Non-pigmented ciliary epithelial cell (primary cell): ENCODE measurements at places on chromosomes 12 and 14.
A peak's percentile ranks its signal among the peaks of the same experiment; 100 is the strongest.

DNA sequence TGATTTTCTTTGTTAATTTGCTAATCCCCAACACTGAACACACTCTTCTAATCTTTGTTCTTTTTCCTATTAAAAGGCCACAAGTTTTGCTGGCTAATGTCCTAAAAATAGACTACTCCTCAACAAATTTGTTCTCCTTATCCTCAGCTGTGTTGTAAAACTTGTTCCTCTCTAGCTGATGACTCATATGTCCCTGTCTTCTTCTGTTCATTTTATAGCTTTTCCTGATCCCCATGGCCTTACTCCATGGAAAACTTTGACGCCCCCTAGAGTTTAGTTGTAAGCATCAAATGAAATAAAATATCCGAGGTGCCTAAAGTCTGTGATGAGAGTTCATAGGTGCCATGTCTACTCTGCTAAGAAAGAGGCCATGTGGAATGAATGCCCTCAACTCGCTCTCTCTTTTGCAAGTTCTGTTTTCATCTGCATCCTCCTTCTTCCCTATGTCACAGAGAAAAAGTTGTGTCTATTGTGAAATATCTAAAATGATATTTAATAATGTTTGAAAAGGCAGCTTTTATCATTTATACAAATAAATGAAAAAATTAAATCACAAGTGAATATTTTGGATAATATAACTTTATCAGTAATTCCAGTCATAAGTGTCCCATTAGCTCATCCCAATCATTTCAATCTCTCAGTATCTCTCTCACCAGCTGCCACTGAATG lies 237.9 kb downstream of the IPO8 start:
- peak; percentile 75 for DNase-seq

GRCh38 chr12:124792961-124793441 lies 70.7 kb downstream of the SCARB1 start:
- no peak for DNase-seq

- DNase-seq: no peak
Observed at GRCh38 chr14:30221546-30221945, 293.9 kb upstream of the PRKD1 start.

DNA sequence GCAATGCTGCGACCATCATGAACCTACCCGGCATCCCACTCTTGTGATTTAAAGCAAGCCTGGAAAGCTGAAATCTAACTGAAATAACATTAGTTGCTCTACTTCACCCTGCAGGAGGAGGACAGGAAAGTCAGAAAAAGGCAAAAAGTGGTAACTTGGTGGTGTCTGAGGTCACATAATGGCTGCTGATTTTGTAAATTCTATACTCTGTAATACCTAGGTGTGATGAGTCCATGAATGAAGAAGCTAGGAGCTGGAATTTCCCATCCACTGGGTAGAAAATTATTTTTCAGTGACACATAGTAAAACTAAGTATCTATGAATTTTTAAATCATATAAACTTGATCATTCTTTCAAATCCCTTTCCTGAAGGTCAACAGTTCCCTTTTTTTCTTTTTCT lies 183.8 kb downstream of the FOXN3 start:
- no peak for DNase-seq

- DNase-seq: no peak
Observed at GRCh38 chr14:105419195-105420091, at the start of gene MTA1. Gene MTA1 (plus strand): TSS chr14:105419827. CDS start chr14:105420036, 209 bp downstream.

GRCh38 chr14:44497148-44497547 lies 9.9 kb downstream of the FSCB start:
- no peak for DNase-seq

- no peak for DNase-seq
Observed at GRCh38 chr14:55588259-55588699, 8.3 kb downstream of the KTN1 start.

GRCh38 chr12:124562018-124562795 lies 5.2 kb downstream of the NCOR2 start:
- DNase-seq: no peak

- no peak for DNase-seq
Observed at GRCh38 chr12:80590085-80590484, 117.3 kb upstream of the MYF6 start.

DNA sequence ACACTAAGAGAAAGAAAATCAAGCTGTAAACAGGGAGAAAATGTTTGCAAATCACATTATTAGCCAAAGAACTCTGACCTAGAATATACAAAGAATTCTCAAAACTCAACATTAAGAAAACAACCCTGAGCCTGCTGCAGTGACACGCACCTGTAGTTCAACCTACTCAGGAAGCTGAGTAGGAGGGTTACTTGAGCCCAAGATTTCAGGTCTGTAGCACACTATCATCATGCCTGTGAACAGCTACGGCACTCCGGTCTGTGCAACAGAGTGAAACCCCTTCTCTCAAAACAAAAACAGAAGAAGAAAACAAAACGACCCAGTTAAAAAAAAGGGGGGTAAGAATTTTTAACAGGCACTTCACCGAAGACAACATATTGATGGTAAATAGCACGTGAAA lies 20.8 kb downstream of the SAV1 start:
- DNase-seq: no peak

DNA sequence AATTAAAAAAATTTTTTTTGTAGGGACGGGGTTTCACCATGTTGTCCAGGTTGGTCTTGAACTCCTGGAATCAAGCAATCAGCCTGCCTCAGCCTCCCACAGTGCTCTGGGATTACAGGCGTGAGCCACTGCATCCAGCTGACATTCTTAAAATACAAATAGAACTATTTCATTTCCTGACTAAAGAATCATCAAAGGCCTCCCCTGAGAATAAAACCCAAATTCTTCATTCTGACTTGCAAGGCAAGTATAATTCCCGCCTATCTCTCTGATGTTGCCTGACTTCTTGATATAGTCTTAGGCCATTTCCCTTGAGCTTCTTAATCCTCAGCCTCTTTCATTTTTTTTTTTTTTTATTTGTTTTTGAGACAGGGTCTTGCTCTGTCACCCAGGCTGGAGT lies 4.4 kb upstream of the BICD1 start:
- no peak for DNase-seq

DNA sequence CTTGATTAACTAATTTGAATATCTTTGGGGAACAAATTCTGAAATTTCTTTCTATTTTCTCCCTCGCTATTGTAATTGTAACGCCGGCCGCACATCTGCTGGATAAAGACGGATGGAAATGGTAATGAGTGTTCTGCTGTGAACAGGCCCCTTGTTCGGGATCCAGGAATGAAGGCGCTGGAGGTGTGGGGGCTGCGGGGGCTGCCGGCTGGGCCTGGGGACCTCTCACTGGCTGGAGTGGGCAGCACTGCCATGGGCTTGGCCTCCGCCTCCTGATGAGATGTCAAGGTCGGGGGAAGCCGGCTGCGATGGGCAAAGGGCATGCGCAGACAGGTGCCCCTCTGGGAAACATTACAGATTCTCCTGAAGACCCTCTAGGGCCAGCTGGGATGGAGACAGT lies 175.4 kb downstream of the PHETA1 start:
- no peak for DNase-seq

- DNase-seq: no peak
Observed at GRCh38 chr12:64269161-64269560, 47.1 kb upstream of the KICS2 start.

GRCh38 chr12:4421590-4422031 lies 24.0 kb downstream of the FGF6 start:
- no peak for DNase-seq

DNA sequence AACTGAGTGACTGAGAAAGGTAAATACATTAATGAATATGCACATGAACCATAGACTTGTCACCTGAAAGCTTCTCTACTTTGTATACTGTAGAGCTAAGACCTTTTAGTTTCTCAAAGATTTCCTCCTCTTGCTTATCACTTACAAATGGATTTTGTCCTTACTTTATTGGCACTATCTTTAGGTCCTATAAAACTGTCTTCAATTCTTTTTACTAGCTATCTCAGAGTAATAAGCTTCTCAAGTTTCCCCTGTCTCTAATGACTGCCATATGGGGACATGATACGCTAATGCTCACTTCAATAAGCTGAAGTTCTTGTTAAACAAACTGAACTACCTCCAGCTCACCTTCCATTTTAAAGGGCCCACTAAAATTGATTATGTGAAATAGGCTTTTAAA lies 468.2 kb upstream of the CCDC196 start:
- DNase-seq: no peak

DNA sequence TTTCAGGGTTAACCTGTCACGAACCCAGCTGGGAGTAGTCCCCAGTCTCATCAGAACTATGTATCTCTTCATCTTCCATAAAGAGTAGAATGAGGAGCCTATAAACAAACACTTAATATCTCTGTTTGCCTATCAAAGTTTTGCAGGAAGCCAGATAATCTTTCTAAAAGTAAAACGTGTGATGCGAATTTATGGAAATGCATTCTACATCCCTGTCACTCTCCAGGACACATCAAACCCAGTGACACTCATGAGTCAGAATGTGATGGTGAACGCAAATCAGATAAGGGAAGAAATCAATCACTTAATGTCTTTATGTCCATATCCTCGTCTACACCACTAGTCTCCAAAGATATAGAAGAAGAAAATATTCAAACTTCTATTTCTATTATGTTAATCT lies 37.4 kb downstream of the RERG start:
- DNase-seq: no peak

DNA sequence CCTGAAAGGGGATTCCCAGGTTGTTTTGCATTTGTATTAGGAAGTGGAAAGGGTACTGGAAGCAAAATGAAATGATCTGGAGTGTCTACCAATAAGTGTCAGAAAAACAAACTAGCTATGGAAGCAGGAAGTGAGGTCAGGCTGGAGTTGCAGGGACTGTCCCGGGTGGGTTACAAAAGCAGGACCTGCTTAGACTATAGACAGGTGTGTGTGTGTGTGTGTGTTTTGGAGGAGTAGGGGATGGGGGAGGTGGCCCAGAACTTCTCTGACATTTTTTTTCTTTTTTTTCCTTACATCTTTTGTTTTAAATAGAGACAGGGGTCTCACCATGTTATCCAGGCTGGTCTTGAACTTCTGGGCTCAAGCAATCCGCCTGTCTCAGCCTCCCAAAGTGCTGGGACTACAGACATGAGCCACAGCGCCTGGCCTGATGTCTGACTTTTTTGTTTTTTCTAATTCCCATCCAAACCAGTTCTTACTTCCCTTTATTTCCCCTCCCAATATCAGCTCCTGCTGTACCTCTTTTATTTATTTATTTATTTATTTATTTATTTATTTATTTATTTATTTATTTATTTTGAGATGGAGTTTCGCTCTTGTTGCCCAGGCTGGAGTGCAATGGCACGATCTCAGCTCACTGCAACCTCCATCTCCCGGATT lies 512 bp upstream of the RND1 start:
- no peak for DNase-seq

- peak; percentile 87 for DNase-seq
Observed at GRCh38 chr12:69688471-69689427, 10.4 kb downstream of the BEST3 start.

DNA sequence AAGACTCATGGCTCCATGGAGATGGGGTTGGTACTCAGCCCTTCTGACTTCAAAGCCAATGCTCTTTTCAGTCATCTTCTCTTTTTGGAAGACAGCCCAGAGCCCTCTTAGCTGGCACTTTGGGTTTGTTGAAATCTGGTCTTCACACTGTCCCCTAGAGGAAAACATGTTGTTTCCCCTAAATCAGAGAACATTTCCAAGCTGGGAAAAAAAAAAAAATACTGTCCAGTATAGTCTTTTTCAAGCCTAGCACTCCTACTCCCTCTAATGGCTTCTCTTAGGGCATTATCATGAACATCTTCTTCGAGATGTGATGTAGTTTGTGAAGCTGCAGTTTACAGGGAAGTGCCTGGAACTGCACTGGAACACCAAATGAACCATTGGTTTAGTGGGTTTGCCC lies 3.0 kb upstream of the ZC3H14 start:
- DNase-seq: no peak

GRCh38 chr12:119959435-119959834 lies 29.6 kb upstream of the BICDL1 start:
- no peak for DNase-seq

- DNase-seq: peak; percentile 89
Observed at GRCh38 chr14:69317102-69317755, 57.3 kb downstream of the GALNT16 start.

DNA sequence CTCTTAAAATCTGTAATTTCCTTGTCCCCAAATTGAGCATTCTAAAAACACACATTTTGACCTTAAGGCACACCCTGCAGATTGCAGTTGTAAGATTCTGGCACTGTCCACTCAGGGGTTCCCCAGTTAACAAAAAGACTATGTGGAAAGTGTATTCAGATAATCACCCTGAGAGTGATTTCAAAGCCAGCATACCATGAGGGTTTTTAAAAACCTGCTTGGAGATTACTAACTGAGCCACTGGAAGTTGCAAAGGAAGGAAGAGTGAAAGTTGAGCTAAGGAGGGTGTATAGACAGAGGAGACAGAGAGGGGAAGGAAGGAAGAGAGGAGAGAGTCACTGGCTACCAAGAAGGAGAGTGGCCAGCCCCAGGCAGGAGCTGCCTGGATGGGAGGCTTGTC lies 82.6 kb downstream of the EML1 start:
- no peak for DNase-seq

DNA sequence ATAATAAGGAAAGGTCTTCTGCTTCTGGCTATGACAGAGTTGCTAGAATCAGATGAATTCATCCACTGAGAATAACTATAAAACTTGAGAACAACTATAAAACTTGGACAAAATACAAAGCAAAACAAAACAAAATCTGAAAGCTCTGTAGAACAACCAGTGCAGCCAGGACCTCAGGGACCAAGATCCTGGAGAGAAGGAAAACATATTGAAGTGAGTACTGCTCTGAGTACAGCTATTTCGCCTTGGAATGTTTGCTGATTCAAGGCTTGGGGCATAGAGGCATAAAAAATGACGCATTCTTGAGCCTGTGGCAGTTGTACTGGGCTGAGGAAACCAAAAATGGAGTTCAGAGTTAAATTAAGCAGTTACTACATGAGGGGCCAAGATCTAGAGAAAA lies 21.7 kb downstream of the FOXA1 start:
- no peak for DNase-seq

GRCh38 chr12:68807576-68808387 lies at the start of gene MDM2:
Gene MDM2 (plus strand): TSS chr12:68808177. CDS start chr12:68808478, 301 bp downstream.
- no peak for DNase-seq

- DNase-seq: no peak
Observed at GRCh38 chr12:11730299-11731041, 81.0 kb downstream of the ETV6 start.

DNA sequence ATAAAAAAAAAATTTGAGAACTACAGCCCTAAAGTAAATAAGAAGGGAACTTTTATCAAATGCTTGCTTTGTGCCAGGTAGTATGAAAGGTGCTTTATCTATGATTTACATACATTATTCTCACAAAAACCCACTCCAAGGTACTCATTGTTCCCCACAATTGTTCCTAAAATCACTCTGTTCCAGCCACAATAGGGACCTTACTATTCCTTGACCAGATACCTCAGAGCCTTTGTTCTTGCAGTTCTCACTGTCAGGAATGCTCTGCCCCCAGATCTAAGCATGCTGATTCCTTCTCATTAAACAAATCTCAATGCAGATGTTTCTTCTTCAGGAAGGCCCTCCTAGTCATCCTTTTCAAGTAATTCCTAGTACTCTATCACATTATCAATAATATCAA lies 60.2 kb downstream of the PPP1R12A start:
- no peak for DNase-seq

- DNase-seq: no peak
Observed at GRCh38 chr12:32402946-32403345, 3.6 kb downstream of the FGD4 start.

- no peak for DNase-seq
Observed at GRCh38 chr12:86735072-86735471, 478.9 kb upstream of the MGAT4C start.
